Activated naive CD8-positive, alpha-beta T cell treated with anti-CD3 and anti-CD28 coated beads, Interleukin-2, amount 10 ng/mL, durations not matched to agents 7 days and 5 days (primary cell): ENCODE measurements at places on chromosomes 7 and 10. TPM values are rescaled to one million over a fixed set of nuclear protein-coding genes. Genes with fewer than 3 reads are reported as not detected.
A peak's percentile ranks its signal among the peaks of the same experiment; 100 is the strongest.

PITRM1 gene
- 65.2 TPM for total RNA-seq

PON3 gene
- total RNA-seq: not detected

- no peaks in the 10 kb centered on the region for H3K27me3 ChIP-seq
- no peak for DNase-seq
- no peak overlapping the region for H3K27ac ChIP-seq
These were observed 2.1 kb downstream of the PAXIP1 start for GRCh38 chr7:155000795-155001194.

GPR26 gene
- total RNA-seq: not detected

- H3K36me3 ChIP-seq: no peaks in the 10 kb centered on the region
- H3K4me1 ChIP-seq: peaks cover 12% of the 10 kb centered on the region
- H3K27ac ChIP-seq: no peak overlapping the region
- peak overlapping the region; percentile 30 for H3K4me3 ChIP-seq
These were observed 128.9 kb downstream of the MTPAP start for GRCh38 chr10:30219971-30220751.

TMEM236 gene
- total RNA-seq: 0.08 TPM

SPDYE16 gene
- 0.71 TPM for total RNA-seq

- H3K36me3 ChIP-seq: peaks cover 26% of the 10 kb centered on the region
- no peak overlapping the region for H3K27ac ChIP-seq
- DNase-seq: no peak
- H3K4me1 ChIP-seq: peaks cover 6% of the 10 kb centered on the region
These were observed 13.0 kb upstream of the KCNIP2 start for GRCh38 chr10:101856626-101857025.

CPN1 gene
- not detected for total RNA-seq

- peaks cover 20% of the 10 kb centered on the region for H3K36me3 ChIP-seq
- no peaks in the 10 kb centered on the region for H3K27me3 ChIP-seq
- peaks cover 3% of the 10 kb centered on the region for H3K4me1 ChIP-seq
- no peak for DNase-seq
These were observed 9.2 kb downstream of the DNA2 start for GRCh38 chr10:68462536-68462935.
